GM19239 (cell line): ENCODE measurements at places on chromosomes 7 and 10.

- no peak for DNase-seq
Measured at GRCh38 chr10:62341419-62341818, 32.8 kb upstream of the ZNF365 start.

DNA sequence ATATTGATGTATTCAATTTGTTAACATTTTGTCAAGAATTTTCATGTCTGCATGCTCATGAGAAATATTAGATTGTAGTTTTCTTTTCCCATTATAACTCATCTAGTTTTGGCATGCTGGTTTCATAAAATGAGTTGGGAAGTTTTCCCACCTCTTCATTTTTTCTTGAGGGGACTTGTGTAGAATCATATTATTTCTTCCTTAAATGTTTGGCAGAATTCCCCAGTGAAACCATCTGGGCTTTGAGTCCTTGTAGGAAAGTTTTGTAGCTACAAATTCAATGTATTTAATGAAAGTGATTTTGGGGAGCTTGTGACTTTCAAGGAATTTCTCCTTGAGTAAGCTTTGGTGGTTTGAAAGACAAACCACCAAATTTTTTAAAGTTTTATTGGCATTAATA is 173.2 kb downstream of the PHTF2 start:
- DNase-seq = no peak

DNA sequence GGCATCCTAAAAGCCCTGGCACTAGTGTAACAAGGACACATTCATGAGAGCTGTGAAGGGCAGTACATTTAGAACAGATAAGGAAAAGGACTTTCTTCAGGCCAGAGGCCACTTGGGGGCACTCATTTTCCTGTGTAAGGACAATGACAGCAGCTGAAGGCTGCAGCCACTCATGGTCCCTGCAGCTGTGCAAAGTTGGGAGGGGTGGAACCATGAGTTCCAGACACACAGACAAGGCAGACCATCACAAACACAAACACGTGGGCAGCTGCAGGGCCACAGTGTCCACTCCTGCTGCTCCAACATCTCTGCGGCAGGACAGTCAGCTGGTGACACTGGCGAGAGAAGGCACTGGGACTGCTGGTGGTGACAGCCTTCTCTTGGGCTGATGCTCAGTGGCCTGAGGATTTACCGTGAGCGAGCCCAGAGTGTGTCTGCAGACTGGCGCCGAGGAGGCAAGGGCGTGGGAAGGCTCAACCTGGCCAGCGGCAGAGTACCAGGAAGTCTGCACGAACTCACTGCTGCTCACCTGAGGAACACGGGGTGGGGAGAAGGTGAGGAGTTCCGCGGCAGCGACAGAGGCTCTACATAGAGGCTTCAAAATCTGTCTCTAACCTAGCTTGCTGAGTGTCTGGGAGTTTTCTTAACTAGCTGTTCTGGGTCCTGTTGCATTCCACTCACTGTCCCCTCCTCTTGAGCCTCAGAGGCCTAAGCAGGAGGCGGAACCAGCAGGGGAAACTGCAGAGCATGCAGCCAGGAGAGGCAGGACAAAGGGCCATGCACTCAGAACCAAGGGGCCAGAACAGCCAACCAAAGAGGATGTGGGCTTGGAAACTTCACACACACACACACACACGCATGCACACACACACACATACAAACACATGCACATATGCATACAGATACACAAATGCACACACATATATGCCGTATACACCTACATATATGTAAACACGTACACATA is 76.5 kb upstream of the DDC start:
- no peak for DNase-seq

- no peak for DNase-seq
Measured at GRCh38 chr10:60042914-60043313, 136.6 kb upstream of the CCDC6 start.

- no peak for DNase-seq
Measured at GRCh38 chr10:86556933-86557649, 35.5 kb upstream of the WAPL start.

- DNase-seq = peak; percentile 53
Measured at GRCh38 chr10:103661198-103661950, 167.9 kb downstream of the NEURL1 start.

- no peak for DNase-seq
Measured at GRCh38 chr10:30680908-30681307, 51.4 kb upstream of the LYZL2 start.

DNA sequence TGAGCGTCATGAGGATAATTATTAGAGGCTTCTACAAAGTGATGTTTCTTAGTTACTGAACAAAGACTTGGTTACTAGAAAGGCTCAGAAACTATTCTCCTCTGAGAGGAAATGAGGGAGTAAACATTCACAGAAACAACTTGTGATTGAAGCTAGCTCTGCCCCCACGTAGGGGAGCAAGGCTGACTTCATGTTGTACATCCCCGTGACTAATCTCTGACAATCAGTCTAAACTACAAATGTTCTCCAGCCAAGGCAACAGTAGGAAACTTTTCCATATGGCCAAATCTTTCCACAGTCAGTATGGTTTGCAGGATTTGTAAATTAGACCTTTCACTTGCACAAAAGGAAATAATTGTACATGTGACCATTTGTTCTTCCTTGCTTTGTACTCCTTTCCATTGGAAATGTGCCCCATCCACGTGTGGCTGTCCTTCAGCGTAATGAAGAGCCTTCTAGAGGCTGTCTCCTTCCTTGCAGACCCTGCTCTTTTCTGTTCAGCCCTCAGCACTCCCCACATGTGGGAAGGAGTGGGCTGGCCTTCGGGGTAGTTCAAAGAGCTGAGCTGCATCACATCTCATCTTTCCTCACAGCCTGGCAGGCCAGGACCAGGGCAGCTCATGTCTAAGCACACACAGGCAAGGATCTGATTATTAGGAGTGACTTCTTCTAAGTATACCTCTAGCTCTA is 93.5 kb downstream of the PCGF5 start:
- no peak for DNase-seq

DNA sequence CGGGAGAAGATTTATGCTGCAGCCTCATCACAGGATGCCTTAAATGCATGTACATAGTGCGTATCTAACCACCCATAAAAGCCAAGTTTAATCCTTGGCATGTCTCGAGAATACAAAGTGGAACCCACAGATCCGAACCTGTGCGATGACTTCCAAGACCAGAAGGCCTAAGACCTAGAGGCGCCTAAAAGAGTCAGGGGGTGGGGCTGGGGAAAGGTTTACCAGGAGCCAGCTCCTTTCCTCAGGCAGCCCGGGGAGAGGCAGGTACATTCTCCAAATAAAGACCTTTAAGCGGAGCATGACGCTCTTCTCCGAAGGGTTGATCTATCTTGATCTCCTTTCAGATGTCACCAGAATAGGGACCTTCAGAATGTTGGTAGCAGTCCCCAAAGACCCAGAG is 9.7 kb downstream of the SP8 start:
- DNase-seq = no peak

DNA sequence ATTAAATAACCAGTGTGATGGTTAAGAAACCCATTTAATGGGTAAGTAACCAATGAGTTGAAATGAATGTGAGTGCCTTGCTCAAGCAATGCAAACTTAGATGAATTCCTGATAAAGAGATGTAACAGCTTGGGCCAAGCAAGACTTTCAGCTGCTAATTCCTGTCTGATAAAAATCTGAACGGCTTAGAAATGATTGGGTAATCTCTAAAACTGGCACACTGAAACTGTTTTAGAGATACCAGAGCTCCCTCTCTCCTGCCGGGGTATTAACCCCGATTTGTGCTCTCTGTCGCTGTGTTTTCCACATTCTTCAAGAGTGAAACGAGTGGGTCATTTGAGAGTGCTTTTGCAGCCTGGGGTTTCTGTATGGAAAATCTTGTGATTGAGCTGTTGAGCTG is 534.9 kb upstream of the GALNT17 start:
- DNase-seq = no peak

GRCh38 chr10:101649525-101650085 is 45.4 kb downstream of the FBXW4 start:
- no peak for DNase-seq

DNA sequence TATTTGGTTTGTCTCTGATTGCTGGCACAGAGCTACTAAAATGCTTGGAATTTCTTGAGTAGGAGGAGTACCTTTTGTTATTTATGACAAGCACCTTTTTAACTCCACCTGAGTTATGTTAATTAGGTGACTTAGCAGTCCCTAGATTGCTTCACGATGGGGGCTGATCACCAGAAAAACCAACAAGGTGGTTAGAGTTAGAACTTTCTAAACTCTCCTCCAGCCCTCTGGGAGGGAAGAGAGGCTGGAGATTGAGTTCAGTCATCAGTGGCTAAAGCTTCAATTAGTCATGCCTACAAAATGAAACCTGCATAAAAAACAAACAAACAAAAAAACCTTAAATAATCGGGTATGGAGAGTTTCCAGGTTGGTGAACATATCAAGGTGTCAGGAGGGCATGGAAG is 23.6 kb upstream of the ING3 start:
- DNase-seq = no peak

- no peak for DNase-seq
Measured at GRCh38 chr7:36906956-36907635, 182.8 kb upstream of the AOAH start.

- no peak for DNase-seq
Measured at GRCh38 chr7:28726555-28726954, 231.6 kb downstream of the TRIL start.

DNA sequence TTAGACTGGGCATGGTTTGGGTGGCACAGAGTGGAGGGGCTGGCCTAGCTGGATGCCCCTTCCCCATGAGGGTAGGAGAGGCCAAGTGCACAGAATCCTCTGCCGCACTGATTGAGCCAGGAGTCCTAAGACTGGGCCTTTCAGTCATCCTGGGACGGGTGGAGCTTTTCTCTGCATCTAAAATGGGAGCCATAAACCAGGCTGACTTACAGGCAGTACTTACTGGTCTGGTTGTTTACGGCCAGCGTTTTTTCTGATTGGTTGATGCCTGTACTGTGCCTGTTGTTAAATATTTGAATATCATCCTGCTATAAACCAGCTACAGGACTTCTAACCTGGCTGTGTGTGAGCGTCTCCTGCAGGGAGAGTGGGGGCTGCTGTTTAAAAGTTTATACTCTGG is 107.8 kb downstream of the CDH23 start:
- DNase-seq = no peak

DNA sequence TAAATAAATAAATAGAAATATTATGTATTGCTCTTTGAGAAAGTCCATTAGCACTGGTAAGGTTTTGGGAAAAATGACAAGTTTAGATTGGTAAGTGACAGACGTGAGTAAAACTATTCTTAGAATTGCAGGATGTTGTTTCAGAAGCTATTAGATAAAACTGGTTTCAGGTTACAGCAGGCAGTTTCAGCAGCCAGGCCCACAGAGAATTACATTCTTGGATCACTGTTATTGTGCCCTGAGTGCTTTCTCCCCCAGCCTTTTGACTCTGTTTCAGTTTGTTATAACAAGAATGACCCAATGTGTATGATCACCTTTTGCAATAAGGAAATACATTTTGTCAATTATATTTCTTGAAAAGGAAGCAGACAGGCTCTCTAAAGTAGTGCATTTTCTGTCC is 86.5 kb downstream of the DKK1 start:
- DNase-seq = no peak
